ENCODE measurements at places on chromosomes 11 and 22.

DNA sequence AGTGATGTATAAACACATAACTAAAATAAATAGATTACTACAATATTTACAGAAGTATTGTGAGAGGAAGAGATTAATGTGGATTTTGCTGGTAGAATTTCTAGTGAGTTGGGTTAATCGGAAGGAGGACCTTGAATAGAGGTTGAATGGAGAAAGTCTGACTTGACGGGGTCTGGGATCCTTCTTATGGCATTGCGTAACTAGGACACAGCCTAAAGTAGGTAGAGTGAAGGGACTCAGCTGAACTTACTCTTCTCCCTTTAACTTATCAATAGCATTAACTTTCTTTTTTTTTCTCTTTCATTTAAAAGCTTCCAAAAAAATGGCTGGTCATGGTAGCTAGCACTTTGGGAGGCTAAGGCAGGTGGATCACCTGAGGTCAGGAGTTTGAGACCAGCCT, 139.2 kb downstream of the HIPK3 start:
- no peak for DNase-seq

GRCh38 chr11:124700028-124700427, 26.3 kb downstream of the SPA17 start:
- DNase-seq, result no peak

DNA sequence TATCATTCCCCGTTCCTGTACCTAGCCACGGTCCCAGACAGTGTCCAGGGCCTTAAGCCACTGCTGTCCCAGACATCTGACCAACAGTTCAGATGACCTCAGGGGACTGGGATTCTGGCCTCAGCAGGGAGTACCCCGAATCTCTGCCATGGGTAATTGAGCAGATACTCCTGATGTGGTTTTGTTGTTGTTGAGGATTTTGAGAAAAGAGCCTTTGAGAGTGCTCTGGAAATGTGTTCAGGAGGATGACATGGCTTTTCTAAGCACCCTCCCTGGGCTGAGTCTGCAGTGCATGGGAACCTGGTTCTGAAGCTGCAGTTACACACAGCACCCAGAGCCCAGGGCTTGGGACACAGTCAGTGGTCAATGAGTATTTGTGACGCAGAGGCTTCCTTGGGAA, 30.4 kb downstream of the ADAMTS15 start:
- no peak for DNase-seq

- DNase-seq, result no peak
Observed at GRCh38 chr11:63536669-63537292, at the start of gene PLAAT4. Gene PLAAT4, plus strand, starts transcription at chr11:63536808. Its CDS starts 61 bp downstream, at chr11:63536869.

- DNase-seq, result no peak
Observed at GRCh38 chr11:125960771-125961170, 14.9 kb downstream of the VSIG10L2 start.

- no peak for DNase-seq
Observed at GRCh38 chr11:74084796-74085541, 76.1 kb upstream of the UCP3 start.

- no peak for DNase-seq
Observed at GRCh38 chr11:11980841-11981308, 27.6 kb downstream of the DKK3 start.

DNA sequence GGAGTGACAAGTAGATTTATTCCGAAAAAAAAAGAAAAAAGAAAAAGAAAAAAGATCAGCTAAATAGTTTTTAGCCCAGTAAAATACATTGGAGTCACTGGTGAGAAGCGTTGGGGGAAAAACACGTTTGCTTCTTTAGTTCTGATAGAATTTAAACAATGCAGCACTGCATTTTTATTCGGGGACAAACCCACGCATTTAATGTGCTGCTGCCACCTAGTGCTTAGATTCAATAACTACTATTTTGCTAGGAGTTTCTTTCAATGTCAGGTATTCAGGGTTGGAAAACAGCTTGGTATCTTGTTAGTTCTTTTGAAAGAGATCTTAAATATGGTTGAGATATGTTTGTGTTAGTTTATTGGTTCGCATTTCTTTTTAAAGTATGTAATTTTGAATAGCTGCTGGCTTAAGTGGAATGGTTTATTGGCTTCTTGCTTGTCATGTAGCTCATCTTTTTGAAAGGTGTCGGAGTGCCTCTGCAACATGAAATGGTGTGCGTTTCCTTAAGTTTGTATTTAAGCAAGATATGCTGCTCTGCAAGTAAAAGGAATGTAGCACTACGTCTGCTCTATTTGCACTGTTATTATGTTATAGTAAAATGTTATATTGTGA, 41.9 kb downstream of the SVIP start:
- DNase-seq, result no peak

DNA sequence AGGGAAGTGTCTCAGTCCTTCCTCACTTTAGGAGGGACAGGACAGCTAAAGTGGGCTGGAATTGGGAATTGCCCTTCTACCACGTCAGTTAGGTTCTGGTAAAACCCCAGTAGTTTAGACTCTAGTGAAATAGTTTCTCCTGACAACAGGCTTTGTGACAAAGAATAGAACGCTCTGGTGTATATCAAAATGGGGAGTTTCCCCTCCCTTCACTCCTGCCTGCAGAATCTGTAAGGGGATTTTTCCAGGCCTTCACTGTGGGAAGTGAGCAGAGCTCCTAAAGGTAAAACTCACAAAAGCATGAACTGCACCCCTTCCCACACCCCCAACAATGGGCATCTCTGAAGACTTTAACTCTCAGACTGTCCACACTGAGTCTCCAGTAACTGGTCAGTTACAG, 460.9 kb upstream of the LRRC4C start:
- DNase-seq, result no peak
